Activated naive CD8-positive, alpha-beta T cell treated with anti-CD3 and anti-CD28 coated beads for 36 hours (primary cell): ENCODE measurements at places on chromosomes 13 and 19. TPM values are rescaled to one million over a fixed set of nuclear protein-coding genes. Genes with fewer than 3 reads are reported as not detected.

The ZNF880 gene
- total RNA-seq: 19.9 TPM

The BORA gene
- total RNA-seq: 18.0 TPM

The ONECUT3 gene
- not detected for total RNA-seq

The DIAPH3 gene
- total RNA-seq: 20.0 TPM

The ADGRE3 gene
- not detected for total RNA-seq

The DPF1 gene
- 0.50 TPM for total RNA-seq

The KIR2DL4 gene
- total RNA-seq: not detected

The RFPL4A gene
- not detected for total RNA-seq

The APBA3 gene
- total RNA-seq: 21.9 TPM

The ZNF417 gene
- total RNA-seq: 11.9 TPM

The ZNF626 gene
- 10.7 TPM for total RNA-seq

The ATP12A gene
- total RNA-seq: 0.66 TPM

The COL5A3 gene
- 0.04 TPM for total RNA-seq

The RANBP3 gene
- total RNA-seq: 94.0 TPM

The SLAIN1 gene
- total RNA-seq: 31.3 TPM

The CD79A gene
- 32.2 TPM for total RNA-seq

The IQCN gene
- 0.32 TPM for total RNA-seq

The TTC9B gene
- not detected for total RNA-seq

The SULT2B1 gene
- total RNA-seq: not detected

The LGALS7 gene
- total RNA-seq: not detected

The RETN gene
- total RNA-seq: not detected
